ENCODE measurements at places on chromosomes 1 and 21.

- peak; percentile 83 for DNase-seq
Measured at GRCh38 chr21:41460578-41461527, 34.8 kb downstream of the MX1 start.

GRCh38 chr1:201344206-201345080 is 33.0 kb downstream of the TNNT2 start:
- no peak for DNase-seq

DNA sequence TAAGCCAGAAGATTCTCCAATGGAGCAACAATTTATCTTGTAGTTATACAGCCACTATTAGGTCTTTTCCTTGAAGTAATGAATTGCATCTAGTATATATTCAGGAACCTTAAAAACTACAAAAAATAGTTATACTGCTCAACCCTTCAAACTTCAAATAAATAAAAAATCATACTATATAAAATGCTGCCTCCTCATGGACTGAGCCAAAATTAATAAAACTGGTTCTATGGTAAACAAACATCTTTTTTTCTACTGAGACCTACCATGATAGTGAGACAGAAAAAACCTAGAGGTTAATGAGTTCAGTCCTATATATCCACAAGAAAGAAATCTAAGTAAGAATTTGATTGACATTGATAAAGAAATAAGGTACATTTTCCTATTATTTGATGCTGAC is 67.7 kb downstream of the GPATCH2 start:
- DNase-seq = no peak

DNA sequence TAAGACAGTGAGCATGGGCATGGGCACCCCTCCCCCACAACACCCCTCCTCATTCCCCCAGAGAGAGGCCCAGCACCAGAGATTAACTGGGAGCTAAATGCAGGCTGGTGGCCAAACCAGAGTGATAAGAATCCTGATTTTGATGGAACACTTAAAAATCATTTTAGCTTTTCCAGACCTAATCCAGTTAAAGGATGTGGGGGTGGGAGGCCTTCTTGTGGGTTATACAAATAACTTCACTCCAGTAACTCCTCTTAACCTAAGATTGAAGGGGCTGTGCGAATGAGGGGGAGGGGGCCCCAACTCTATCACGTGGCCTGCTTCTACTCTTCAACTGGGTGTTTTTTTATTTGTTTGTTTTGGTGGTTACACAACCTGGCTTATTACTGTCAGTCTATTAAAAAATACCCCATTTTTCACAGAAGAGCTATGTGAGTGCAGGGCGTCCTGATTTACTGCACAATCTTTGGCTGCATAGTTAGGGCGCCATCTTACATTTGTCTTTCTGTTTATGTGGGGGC is 398.1 kb upstream of the LYPLAL1 start:
- no peak for DNase-seq

DNA sequence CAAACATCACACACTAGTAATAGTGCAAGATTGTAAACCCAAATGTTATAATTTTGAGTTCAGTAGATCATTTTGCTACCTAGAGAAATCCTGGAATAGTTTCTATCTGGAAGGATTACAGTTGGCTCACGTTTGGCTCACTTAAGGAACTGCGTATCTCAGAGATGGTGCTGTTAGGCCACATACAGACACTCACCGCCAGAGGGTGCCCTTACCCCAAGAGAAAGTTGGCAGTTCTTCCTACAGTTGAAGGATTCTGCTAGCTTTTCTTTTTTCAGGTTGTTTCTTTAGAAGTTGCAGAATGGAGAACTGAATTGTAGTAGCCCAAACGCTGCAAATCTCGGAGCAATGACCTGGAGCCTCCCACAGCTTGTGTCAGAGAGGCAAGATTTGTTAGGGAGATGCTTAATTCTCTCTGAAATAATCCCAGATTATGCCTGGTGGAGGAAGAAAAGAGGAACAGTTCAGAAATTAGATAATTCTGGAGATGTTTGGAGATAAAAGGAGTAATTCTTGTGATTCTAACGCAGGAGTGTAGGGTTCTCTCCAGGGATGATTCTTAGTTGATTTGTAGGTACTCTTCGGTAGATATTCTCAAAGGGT is 87.9 kb upstream of the PAPPA2 start:
- DNase-seq = peak; percentile 40

DNA sequence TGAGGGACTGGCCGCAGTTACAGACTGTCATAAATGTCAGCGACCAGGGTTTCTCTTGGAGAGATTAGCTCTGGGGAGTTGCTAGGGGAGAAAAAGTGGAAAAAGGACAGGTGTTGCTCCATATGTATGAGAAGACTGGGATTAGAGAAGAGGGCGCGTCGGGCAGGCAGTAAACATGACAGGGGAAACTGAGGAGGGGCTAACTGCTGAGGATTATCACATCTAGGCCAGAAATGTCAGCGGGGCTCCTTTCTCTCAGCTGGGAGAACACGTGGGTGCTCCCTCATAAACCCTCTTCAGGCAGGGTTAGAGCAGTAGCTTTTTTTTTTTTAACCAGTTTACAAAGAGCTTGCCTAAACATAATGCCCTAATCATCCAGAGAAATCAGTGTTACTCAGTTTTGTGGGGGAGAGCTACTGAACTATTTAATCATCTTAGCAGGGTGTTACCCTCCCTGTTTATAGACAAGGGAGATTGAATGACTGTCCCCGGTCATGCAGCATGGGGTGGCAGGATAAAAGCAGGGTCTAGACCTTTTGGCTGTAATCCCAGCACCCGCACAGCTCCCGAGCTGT is 35.2 kb downstream of the ELAPOR1 start:
- no peak for DNase-seq

DNA sequence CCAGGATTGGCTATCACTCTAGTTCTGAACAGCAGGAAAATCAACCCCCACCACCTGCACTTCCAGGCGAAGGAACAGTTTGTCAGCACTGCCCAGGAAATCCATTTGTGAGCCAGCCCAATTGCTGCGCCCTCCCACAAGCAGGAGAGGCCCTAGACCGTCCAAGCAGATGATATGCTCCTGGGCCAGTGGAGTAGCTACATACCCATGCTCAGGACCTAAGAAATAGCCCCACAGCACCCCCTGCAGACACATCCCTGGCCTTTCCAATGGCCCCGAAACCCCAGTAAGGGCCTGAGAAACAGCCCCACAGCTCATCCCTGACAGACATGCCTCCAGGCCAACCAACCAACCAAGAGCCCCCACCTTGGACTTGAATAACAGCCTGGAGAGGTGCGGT is 111.5 kb upstream of the ZC3H11B start:
- no peak for DNase-seq

DNA sequence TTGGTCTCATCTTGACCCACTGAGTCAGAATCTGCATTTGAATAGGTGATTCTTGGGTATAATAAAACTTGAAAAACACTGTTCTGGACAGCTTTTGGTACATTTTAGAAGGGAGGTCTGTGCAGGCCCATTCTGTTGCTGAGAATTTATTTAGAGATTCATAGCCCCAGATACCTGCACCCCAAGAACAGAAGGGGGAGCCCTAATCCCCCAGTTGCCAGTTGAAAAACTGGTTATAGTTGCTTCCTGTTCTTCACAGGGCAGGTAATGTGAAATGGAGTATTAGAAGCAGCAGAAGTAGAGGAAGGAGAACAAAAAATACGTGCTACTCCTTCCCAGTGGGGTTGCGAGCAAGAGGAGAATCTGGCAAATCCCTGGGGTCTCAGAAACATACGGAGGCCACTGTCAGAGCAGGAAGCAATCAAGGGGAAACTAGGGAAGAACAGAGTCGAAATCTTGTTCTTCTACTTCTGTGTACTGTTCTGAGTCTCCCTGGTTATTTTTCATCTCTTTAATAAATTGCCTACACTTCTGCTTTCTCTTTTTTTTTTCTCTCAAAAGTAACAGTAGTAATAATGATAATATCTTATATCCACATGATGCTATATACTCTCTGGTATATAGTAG is 4.6 kb upstream of the CLCA2 start:
- DNase-seq = peak; percentile 69

GRCh38 chr1:88985692-88986091 is 6.7 kb downstream of the KYAT3 start:
- DNase-seq = no peak

DNA sequence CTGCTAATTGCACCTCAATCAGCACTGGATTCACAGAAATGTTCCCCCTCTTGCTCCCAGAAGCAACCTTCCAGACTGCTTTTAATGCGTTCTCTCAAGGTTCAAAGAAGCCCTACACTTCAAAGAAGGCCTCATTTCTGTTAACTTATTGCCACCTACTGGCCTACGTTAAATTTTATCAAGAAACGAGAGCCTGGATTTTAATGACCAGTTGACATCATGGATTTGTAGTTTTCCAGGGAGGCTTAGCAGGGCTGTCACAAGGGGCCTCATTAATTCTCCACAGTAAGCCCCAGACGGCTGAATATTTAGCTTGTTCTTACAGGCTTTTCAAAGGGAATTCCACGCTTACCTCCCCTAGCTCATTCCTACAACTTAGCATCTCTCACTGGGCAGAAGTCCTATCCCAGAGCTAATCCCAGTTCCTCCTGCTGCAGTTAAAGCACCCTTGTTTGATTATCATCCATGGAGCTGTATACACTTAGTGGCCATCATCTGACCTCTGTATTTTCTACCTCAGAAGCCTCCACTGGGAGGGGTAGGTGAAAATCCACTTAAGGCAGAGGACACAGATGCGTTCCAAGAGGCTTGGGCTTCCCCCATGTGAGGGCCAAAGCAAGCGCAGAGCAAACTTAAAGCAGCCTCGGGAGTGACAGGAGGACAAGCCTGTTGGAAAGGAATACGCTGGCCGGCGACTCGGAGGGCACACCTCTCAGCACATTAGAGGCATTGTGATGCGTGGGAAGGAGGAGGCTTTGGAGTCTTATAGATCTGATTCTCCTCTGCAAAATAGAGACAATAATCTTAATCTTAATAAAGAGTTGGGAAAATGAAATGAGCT is 32.2 kb upstream of the CYP4X1 start:
- no peak for DNase-seq

GRCh38 chr1:34977858-34978257 is 7.3 kb downstream of the TMEM35B start:
- DNase-seq = no peak

GRCh38 chr1:29839726-29840125 is 603.4 kb downstream of the PTPRU start:
- DNase-seq = no peak

DNA sequence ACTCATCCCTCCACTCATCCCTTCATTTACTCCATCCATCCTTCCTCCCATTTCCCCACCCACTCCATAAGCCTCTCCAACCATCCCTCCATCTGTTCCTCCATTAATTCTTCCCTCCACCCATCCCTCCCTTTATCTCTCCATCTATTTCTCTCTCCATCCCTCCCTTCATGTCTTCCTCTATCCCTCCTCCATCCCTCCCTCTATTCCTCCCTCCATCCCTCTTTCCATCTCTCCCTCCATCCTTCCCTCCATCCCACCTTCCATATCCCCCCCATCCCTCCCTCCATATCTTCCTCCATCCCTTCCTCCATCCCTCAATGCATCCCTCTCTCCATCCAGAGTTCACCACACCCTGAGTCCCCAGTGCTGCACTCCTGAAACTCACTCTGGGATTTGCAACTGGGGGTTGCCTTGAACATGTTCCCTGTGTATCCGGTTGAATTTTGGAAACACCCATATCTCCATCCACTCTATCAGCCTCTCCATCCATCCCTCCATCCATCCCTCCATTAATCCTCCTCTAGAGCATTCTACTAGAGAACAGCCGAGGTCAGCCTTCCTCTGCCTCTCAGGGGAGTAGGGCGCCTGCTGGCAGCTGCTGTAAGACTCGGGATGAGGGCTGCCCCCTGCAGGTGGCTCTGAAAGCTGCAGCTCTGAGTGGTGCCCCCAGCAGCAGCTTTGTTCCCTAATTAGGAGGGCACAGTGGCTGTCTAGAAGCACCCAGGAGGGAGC is 39.4 kb downstream of the ABCG1 start:
- DNase-seq = peak; percentile 91

DNA sequence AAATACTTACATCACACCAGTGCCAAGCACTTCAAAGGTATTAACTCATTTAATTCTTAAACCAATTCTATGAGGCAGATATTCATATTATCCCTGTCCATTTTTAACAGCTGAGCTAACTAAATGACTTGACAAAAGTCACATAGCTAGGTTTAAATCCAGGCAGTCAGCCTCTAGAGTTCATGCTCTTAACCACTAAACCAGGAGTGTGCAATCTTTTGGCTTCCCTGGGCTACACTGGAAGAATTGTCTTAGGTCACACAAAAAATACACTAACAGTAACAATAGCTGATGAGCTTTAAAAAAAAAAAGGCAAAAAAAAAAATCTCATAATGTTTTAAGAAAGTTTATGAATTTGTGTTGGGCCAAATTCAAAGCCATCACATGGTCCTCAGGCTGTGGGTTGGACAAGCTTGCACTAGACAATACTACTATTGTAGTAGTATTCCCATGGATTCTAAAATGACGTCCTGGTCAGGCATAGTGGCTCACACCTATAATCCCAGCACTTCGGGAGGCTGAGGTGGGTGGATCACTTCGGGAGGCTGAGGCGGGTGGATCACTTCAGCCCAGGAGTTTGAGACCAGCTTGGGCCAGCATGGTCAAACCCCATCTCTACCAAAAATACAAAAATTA is 10.0 kb downstream of the UBR4 start:
- no peak for DNase-seq

GRCh38 chr1:199786695-199787094 is 240.8 kb upstream of the NR5A2 start:
- DNase-seq = no peak

DNA sequence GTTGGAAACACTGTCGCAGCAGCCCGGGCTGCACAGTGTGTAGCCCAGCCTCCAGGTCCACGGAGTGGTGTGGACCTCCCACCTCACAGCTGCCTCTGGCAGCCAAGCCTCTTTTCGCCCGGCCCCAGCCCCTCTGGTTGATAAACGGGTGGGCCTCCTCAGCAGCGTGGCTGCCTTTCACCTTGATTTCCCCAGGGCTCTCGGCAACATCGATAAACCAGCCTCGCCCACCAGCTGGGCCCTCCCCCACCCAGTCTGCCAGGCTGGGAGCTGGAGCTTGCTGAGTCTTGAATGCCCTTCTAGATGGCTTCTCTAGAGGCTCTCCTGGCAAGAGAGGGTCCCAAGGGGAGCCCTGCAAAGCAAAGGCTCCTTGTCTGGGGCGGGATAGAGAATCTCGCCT is 31.0 kb upstream of the LHX4 start:
- DNase-seq = no peak
